ENCODE measurements at places on chromosomes 2 and 18.

DNA sequence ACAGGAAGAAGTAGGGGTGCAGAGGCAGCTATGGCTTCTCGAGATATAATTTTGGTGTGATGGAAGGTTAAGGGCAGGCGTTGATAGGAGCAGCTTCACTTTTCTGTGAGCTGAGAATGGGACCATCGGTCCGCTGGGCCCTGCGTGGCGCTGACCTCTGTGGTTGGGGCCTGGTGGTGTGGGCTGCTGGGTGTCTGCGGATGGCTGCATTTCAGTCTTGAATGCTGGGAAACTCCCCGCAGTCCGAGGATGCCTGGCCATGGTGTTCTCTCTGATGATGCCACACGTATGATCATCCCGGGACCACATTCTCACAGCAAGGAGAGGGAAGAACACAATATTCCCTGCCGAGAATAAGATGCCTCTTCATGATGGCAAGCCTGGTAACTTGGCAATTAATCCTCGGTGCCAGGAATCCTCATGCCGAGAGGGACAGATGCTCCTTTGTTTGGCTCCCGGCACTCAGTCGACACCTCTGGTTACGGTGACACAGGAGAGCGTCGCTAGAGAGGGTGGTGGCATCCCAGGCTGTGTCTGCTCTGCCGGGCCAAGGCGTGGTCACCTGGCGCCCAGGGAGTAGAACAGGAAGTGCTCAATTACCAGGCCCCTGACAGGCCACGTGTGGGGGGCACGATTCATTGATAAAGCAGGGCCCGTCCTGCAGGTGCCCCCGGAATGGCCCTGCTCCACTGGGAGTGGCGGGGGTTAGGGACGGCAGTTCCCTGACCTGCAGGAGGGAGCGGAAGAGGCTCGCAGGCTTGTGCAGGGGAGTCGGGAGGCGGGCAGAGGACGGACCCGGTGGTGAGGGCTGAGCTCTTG, 119.4 kb upstream of the CTDP1 start:
- no peak for DNase-seq

GRCh38 chr2:223042284-223042683, 9.7 kb upstream of the KCNE4 start:
- no peak for DNase-seq

DNA sequence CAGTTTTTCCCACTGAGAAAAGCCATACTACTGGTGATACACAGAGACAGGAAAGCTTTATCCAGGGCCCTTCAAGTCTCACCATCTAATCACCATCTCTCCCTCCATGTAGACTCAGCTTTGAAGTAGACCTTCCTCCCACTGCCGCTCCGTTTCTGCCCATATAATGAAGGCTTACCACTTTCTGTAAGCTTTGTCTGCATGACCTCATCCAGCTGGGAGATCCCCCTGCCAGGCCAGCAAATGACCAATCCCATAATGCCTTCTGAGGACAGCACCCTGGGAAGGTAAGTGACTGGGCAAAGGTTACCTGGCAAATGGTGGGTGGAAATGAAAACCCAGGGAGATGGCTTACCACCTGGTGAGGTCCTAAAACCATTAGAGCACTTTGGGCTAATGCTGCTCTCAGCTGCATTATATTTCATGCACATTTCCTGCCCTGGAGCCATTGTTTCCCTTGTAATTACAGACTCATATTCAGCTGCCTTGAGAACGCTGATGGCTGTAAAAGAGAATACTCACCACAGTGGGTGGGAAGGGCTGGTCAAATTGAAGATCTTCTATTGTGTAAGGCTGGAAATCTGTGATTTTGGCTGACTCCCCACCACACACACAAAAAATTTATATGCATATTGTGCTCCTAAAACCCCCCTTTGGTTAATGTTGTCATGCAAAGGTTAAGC, 350.7 kb upstream of the SYT4 start:
- DNase-seq, result no peak

DNA sequence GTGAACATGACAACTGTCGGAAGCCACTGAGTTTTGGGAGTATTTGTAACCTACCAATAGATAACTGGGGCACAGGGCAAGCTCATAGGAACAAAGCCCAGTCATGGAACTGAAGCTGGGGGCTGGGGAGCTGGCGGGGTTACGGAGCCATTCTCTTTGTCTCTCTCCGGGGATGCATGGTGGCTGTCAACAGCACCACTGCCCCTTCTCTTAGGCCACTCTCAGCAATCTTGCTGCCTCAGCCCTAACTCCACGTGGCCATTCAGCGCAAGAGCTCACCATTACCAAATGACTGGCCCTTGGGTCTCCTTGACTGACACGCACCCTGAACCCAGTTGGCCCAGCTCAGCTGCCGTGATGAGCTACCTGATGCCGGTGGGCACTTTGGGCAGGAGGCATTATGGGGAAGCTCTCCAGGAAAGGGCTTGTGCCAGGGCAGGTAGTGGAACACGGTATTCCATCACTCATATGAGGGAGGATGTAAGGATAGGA, 33.6 kb upstream of the ODC1 start:
- no peak for DNase-seq

- DNase-seq, result no peak
Measured at GRCh38 chr2:133135035-133135654, 433.1 kb downstream of the NCKAP5 start.

GRCh38 chr2:64108666-64109241, 35.5 kb downstream of the PELI1 start:
- DNase-seq, result no peak

DNA sequence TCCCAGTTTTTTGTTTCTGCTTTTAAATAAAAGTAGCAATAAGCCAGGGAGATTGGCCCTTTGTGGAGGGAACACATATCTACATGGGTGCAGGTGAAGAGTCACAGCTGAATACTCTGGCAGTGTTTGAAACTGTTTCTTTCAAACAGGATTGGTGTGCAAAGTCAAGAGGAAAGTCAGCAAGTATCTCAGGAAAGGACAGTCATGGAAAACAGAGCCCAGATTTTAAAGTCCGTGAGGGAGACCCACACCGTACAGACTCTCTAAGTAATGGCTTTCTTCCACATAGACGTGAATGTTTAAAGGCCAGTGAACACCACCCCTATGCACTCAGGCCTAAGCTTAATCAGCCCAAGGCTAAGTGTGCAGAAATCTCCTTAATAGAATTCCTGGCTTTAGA, 95.3 kb downstream of the GFPT1 start:
- no peak for DNase-seq

- DNase-seq, result no peak
Measured at GRCh38 chr2:80001701-80002101, 302.9 kb downstream of the LRRTM1 start.

DNA sequence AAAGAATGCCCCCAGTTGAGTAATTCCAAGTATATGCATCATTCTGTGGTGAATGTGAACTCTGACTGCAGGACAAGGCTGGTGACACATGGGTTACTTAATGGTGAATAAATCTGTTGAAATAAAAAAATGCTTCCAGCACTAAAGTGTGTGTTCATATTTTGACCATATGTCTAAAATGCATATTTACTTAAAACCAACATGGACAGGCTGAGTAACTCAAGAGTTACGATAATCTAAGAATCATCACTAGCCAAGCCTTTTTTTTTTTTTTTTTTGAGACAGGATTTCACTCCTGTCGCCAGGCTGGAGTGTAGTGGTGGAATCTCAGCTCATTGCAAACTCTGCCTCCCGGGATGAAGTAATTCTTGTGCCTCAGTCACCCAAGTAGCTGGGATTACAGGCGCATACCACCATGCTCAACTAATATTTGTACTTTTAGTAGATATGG, 47.1 kb upstream of the CCBE1 start:
- DNase-seq, result no peak

DNA sequence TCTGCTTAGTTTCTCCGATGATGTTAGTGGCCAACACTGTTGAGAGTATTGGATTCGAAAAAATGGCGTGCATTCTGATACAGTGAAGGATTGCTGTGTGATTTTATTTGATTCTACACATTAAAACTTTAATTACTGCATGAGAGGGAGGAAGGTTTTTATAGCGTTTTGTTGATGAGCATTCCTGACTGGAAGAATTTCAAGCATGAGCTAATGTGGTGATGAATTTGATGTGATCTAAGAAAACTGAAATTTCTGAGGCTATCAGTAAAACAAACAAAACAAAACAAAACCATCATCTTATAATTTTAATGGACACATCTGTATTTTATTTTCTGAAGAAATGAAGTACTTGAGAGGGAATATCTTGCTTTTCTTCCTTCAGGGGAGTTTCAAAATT, 59.6 kb downstream of the ITGB6 start:
- DNase-seq, result no peak

- no peak for DNase-seq
Measured at GRCh38 chr18:67379981-67380380, 136.5 kb downstream of the DSEL start.

- no peak for DNase-seq
Measured at GRCh38 chr2:85540133-85540648, 1.2 kb downstream of the MAT2A start.

DNA sequence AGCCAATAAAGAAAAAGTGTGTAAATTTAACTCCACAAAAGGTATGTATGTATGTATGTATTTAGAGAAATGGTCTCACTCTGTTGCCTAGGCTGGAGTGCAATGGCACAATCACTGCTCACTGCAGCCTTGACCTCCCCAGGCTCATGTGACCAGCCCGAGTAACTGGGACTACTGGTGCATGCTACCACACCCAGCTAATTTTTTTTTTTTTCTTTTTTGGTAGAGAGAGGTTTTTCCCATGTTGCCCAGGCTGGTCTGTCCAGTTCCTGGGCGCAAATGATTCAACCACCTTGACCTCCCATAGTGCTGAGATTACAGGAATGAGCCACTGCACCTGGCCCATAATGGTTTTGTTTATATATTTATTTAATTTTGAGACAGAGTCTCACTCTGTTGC, 67.1 kb downstream of the CERKL start:
- no peak for DNase-seq

DNA sequence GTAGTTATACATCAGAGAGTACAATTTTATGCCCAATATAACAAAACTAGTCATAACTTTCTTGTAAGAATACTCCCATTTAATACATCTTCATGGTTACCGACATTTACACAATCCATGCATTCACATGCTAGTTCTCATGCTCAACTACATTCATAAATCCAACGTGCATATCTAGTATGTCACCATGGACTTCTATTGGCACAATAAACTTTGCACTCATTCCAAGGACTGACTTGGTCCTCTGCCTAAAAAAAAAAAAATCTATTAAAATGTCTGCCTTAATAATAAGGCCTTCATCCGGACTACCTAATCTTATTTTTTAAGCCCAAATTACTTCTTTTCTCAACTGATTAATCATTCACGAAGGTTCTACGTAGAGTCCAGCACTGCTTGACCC, 107.8 kb upstream of the PGAP1 start:
- DNase-seq, result no peak

- no peak for DNase-seq
Measured at GRCh38 chr2:31828891-31829290, 181.9 kb downstream of the MEMO1 start.

DNA sequence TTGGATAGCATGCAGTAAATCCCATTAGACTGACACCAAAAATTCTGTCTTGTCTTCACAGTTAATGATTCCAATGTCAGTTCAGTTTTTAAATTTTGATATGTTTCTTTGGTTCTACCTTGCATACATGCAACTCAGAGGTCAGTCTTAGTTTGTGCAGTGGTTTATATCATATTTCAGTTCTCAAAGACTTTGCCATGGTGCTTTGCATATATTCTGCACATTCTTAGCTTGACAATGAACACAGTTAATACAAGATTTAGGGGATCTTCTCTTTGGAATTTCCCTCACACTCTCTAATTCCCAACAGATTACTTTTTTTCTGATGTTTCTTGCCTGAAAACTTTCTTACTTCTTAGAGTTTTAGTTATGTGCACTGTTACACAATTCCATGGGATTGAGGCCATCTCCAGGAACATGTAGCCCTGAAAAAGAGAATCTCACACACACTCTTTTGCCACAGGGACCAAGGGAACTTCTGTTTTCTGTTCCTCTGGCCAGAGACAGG, 17.3 kb downstream of the NOL4 start:
- DNase-seq, result no peak
